ENCODE measurements at places on chromosomes 5 and 9. TPM values are rescaled to one million over a fixed set of nuclear protein-coding genes. Genes with fewer than 3 reads are reported as not detected.

MTX3 gene
- polyA plus RNA-seq: 24.2 TPM

CBY3 gene
- polyA plus RNA-seq: not detected

FGF1 gene
- 4.4 TPM for polyA plus RNA-seq

EMB gene
- 18.0 TPM for polyA plus RNA-seq

CPEB4 gene
- 74.1 TPM for polyA plus RNA-seq

ELP1 gene
- polyA plus RNA-seq: 13.6 TPM

PCDHGA7 gene
- polyA plus RNA-seq: 1.8 TPM

OR1Q1 gene
- polyA plus RNA-seq: not detected

FOXD1 gene
- polyA plus RNA-seq: 0.15 TPM

TAF1L gene
- polyA plus RNA-seq: not detected

CKMT2 gene
- polyA plus RNA-seq: not detected

GRM6 gene
- 0.05 TPM for polyA plus RNA-seq

TMEM252 gene
- not detected for polyA plus RNA-seq

EGFL7 gene
- not detected for polyA plus RNA-seq

ANGPTL2 gene
- 3.4 TPM for polyA plus RNA-seq

ANKRD31 gene
- 0.42 TPM for polyA plus RNA-seq

PDE8B gene
- polyA plus RNA-seq: 21.6 TPM

UAP1L1 gene
- polyA plus RNA-seq: not detected

SPOCK1 gene
- polyA plus RNA-seq: 103 TPM

NEUROG1 gene
- not detected for polyA plus RNA-seq

FIBCD1 gene
- polyA plus RNA-seq: not detected

HSPB3 gene
- 2.3 TPM for polyA plus RNA-seq

KIAA1958 gene
- polyA plus RNA-seq: 3.7 TPM

SPINK1 gene
- polyA plus RNA-seq: not detected

PCDHB10 gene
- polyA plus RNA-seq: 3.6 TPM

DBH gene
- polyA plus RNA-seq: not detected

SLC46A2 gene
- not detected for polyA plus RNA-seq

SLC6A7 gene
- polyA plus RNA-seq: 0.65 TPM

SMIM32 gene
- 2.4 TPM for polyA plus RNA-seq

SYNPO gene
- 0.25 TPM for polyA plus RNA-seq

SPINK6 gene
- polyA plus RNA-seq: 2,131 TPM

CTSV gene
- polyA plus RNA-seq: not detected

PCDHGB2 gene
- polyA plus RNA-seq: 0.08 TPM

TBC1D9B gene
- 30.6 TPM for polyA plus RNA-seq

TGFBI gene
- 0.56 TPM for polyA plus RNA-seq

F2RL1 gene
- polyA plus RNA-seq: not detected

SPINK13 gene
- not detected for polyA plus RNA-seq

NRG2 gene
- 0.73 TPM for polyA plus RNA-seq

PCDHB2 gene
- 8.3 TPM for polyA plus RNA-seq

IL7R gene
- not detected for polyA plus RNA-seq

ELOVL7 gene
- polyA plus RNA-seq: 9.0 TPM

ZNF484 gene
- 2.6 TPM for polyA plus RNA-seq

WNT8A gene
- not detected for polyA plus RNA-seq

TNC gene
- polyA plus RNA-seq: 2.9 TPM

ECM2 gene
- polyA plus RNA-seq: 9.1 TPM

PFN3 gene
- not detected for polyA plus RNA-seq

IFNK gene
- polyA plus RNA-seq: not detected

ARL14EPL gene
- polyA plus RNA-seq: not detected

NFIB gene
- polyA plus RNA-seq: 16.4 TPM

PCDHGB1 gene
- polyA plus RNA-seq: not detected
